ENCODE measurements at places on chromosomes 5 and 9. TPM values are rescaled to one million over a fixed set of nuclear protein-coding genes. Genes with fewer than 3 reads are reported as not detected.

The RNF208 gene
- total RNA-seq: 0.31 TPM

The TLR4 gene
- 6.7 TPM for total RNA-seq

The TBC1D2 gene
- 9.0 TPM for total RNA-seq

The RLN2 gene
- total RNA-seq: not detected

The GABRA6 gene
- total RNA-seq: 0.14 TPM

The ZNF79 gene
- 6.1 TPM for total RNA-seq

The NTMT1 gene
- 42.0 TPM for total RNA-seq

The PRRX2 gene
- 16.5 TPM for total RNA-seq

The SLC46A2 gene
- total RNA-seq: not detected

The SNAPC4 gene
- 2.8 TPM for total RNA-seq

The DNLZ gene
- total RNA-seq: 39.6 TPM

The CDH10 gene
- 2.5 TPM for total RNA-seq

The RLN1 gene
- total RNA-seq: not detected

The LHX6 gene
- 1.4 TPM for total RNA-seq

The PPP2R2B gene
- total RNA-seq: 0.62 TPM

The PCDHA1 gene
- total RNA-seq: 0.45 TPM

The PRSS3 gene
- not detected for total RNA-seq

The GALNT10 gene
- total RNA-seq: 22.8 TPM

The GALNT12 gene
- total RNA-seq: 3.6 TPM

The SMIM33 gene
- total RNA-seq: not detected

The HRH2 gene
- total RNA-seq: 0.18 TPM

The TSLP gene
- total RNA-seq: 1.1 TPM

The SH3RF2 gene
- total RNA-seq: 3.0 TPM

The PRELID2 gene
- 8.9 TPM for total RNA-seq

The ALDH1A1 gene
- 4.4 TPM for total RNA-seq
